ENCODE measurements at places on chromosomes 5 and 9. TPM values are rescaled to one million over a fixed set of nuclear protein-coding genes. Genes with fewer than 3 reads are reported as not detected.

GRCh38 chr9:84521208-84521607, 148.3 kb upstream of the NTRK2 start:
- no peaks in the 10 kb centered on the region for H3K36me3 ChIP-seq
- no peaks in the 10 kb centered on the region for H3K4me1 ChIP-seq
- no peaks in the 10 kb centered on the region for H3K27me3 ChIP-seq
- no peak overlapping the region for H3K27ac ChIP-seq

GRCh38 chr5:34900652-34901051, 14.7 kb downstream of the RAD1 start:
- no peak overlapping the region for H3K4me3 ChIP-seq
- no peaks in the 10 kb centered on the region for H3K4me1 ChIP-seq
- H3K36me3 ChIP-seq = no peaks in the 10 kb centered on the region
- no peaks in the 10 kb centered on the region for H3K27me3 ChIP-seq

KIF12 gene
- total RNA-seq = 4.9 TPM

SLCO6A1 gene
- total RNA-seq = not detected

DNA sequence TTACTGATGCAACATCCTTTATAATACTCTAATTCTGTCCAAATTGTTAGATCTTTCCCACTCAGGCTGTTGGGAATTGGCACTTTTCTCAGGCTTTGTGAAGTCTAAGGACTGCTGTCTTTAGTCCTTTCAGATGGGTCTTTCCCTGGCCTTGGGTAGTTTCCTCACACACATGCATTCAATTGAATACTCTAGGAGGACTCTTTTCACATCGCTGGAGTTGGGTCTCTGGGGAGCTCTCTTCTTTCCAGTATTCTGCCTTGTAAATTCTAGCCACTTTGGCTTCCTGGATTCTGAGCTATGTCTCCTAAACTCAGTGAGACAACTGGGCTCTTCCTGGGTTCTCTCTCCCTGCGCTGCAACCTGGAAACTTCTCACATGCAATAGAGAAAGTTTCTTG, 215.5 kb downstream of the SNX18 start:
- H3K27me3 ChIP-seq = no peaks in the 10 kb centered on the region
- no peaks in the 10 kb centered on the region for H3K36me3 ChIP-seq
- DNase-seq = no peak
- H3K4me3 ChIP-seq = no peak overlapping the region

GRCh38 chr5:32290922-32291321, 21.8 kb downstream of the MTMR12 start:
- H3K27ac ChIP-seq = no peak overlapping the region
- no peak overlapping the region for H3K4me3 ChIP-seq
- no peaks in the 10 kb centered on the region for H3K4me1 ChIP-seq
- DNase-seq = no peak
- H3K27me3 ChIP-seq = no peaks in the 10 kb centered on the region

GRCh38 chr5:176941951-176942350, 42.8 kb upstream of the HK3 start:
- no peaks in the 10 kb centered on the region for H3K27me3 ChIP-seq
- H3K27ac ChIP-seq = no peak overlapping the region
- no peaks in the 10 kb centered on the region for H3K4me1 ChIP-seq
- DNase-seq = no peak
- H3K36me3 ChIP-seq = peaks cover 42% of the 10 kb centered on the region

DNA sequence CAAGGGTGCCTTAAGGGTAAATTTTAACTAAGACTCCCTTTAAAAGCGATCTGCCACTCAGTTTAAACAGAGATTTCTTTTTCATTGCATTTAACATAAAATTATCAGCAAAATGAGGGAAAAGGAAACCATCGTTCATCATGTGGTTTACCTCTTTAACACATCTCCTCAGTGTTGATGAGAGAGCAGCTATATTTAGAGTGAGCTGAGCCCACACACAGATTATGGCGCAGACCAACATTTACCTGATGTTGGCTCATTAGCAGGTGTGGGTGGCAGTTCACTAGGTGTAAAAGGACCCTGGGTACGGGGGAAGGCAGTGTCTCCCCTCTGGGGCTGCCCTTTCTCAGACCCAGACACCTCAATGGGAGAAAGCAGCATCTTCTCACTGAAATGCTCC, 149.8 kb downstream of the ENTREP1 start:
- H3K27me3 ChIP-seq = no peaks in the 10 kb centered on the region
- DNase-seq = no peak
- no peak overlapping the region for H3K27ac ChIP-seq
- H3K36me3 ChIP-seq = no peaks in the 10 kb centered on the region
- H3K4me3 ChIP-seq = no peak overlapping the region
